ENCODE measurements at places on chromosomes 7 and 10. TPM values are rescaled to one million over a fixed set of nuclear protein-coding genes. Genes with fewer than 3 reads are reported as not detected.

- DNase-seq = no peak
Measured at GRCh38 chr7:106779877-106780276, 85.2 kb upstream of the PIK3CG start.

DNA sequence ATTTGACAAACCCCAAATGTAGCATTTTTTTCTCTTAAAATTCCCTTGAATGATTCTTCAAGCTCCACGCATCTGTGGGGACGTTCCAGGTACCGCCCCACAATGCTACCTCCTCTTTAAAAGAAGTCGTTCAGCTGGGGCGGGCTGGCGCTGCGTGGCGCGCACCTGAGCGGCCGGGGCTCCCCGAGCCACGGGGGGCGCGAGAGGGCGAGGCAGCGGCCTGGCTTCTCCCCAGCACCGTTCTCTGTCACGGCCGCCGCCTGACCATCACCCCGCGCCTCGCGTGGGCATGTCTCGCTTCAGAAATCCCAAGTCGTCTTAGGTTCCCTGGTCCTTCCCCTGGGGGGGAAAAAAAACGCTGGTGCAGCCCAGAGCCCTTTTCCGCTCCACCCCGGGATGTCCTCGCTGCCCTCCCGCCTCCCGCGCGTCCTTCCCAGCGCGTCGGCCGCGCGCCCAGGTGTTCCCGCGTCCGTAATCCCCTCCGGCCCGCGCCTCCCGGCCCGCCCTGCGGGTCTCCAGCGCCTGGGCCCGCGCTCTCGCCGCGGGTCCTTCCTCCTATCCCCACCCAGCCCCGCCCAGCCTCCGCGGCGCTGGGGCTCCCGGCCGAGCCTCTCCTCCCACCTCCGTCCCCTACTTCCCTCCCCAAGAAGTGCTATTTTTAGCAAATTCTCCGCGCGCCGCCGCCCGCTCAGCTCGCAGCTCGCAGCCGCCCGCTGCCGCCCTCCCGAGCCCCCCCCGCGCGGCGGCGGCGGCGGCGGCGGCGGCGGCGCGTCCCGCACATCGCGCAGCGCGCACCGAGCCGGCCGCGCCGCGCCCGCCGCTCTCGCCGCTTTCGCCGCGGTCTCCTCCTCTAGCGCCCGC is 58.7 kb upstream of the PRPS1L1 start:
- DNase-seq = peak; percentile 66

- DNase-seq = no peak
Measured at GRCh38 chr10:87668324-87669074, 8.8 kb downstream of the PAPSS2 start.

FKBP14 gene
- 5.5 TPM for total RNA-seq

GIMAP5 gene
- 26.6 TPM for total RNA-seq

Measured in heart left ventricle (tissue), 16 donors.